Subcutaneous preadipocyte (primary cell): ENCODE measurements at places on chromosomes 6 and 20. TPM values are rescaled to one million over a fixed set of nuclear protein-coding genes. Genes with fewer than 3 reads are reported as not detected.

MMP24 gene
- total RNA-seq: under 0.01 TPM in 2 replicates

MCHR2 gene
- total RNA-seq: not detected in 2 replicates

ARMH2 gene
- total RNA-seq: not detected in 2 replicates

PRICKLE4 gene
- total RNA-seq: 1.8 TPM in 1 of 2 replicates, not detected in the other

ENPP4 gene
- total RNA-seq: 1.2 and 8.1 TPM in 2 replicates

PRSS35 gene
- 0.20 and 0.37 TPM in 2 replicates for total RNA-seq

SPTLC3 gene
- total RNA-seq: 8.5 and 10.0 TPM in 2 replicates

MROH8 gene
- total RNA-seq: 0.59 and 1.5 TPM in 2 replicates
